ENCODE measurements at places on chromosomes 1 and 21.

- no peak for DNase-seq
Observed at GRCh38 chr1:19484798-19485361, 459 bp downstream of the CAPZB start.

DNA sequence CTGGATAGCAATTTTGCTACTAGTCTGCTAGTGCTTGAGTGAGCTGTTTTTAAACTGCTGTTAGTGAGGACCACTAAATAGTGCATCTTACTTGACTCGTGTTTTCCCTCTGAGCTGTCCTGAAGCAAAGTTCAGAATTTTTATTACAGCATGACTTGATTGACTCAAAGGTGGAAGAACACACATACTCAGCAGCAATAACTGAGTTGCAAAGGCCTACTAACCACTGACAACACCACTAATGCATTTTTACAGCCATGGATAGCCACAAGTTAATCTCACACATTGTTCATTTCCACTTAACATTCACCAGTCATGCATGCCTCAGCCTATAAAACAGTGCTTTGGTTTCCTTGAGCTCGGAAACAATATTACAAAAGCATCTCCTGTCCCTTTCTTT is 148.7 kb downstream of the RUNX1 start:
- no peak for DNase-seq

DNA sequence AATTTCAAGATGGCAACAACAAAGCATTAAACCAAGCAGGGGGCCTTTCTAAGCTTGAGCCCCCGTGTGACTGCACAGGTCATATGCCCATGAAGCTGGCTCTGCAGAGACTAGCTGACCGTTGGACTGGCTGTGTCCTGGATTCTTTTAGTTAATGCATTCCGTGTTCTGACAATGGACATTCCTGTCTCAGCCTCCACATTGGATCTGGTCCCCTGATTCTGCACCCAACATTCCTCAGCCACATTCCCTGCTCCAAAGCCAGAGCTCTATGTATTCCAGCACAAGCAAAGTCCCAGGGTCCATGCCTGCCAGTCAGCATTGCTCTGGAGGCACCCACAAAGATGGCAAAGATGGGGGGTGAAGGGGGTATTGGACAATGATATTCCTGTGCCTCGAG is 5.1 kb upstream of the NAV1 start:
- no peak for DNase-seq

GRCh38 chr1:41241749-41242341 is at the start of gene SCMH1:
Gene SCMH1 (minus strand): TSS chr1:41242306. CDS start chr1:41186133, 56,173 bp downstream.
- peak; percentile 49 for DNase-seq

DNA sequence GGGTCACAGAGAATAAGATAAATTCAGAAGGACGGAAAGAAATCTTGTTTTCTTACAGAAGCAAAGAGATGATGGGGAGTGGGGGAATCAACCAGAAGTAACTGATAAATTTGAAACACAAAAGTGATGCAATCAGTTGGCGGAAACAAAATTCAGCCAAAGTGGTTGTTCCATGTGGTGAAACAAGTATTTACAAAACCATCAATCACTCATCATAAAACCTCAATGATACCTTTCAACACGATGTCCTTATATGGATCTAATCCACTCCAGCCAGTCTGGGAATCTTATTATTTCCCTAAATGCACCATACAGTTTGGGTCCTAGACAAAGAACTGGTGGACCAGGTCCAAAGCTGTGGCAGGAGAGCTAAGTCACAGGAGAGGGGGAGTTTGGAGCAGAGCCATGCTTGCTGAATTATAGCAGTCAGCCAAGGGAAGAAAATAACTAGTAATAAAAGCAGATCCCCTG is 303.8 kb upstream of the LRRC7 start:
- DNase-seq = no peak

DNA sequence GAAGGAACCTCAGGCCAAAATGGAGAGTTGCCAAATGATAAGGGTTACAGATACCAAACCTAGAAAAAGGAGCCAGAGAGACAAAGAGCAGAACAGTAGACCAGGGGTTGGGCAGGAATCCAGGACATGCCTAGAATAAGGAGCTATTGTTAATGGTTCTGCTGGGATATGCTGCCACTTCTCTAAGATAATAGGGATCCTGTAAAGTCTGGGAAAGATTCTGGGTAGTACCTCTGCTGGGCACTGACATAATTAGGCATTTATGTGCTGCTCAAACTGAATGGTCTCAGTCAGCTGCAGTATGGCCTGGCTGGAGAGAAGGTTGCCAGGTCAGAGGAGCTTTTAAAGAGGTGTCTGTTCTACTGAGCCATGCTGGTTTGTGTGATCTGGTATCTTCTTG is 19.9 kb upstream of the NRIP1 start:
- no peak for DNase-seq

GRCh38 chr1:90710579-90711536 is 6.2 kb downstream of the BARHL2 start:
- no peak for DNase-seq

DNA sequence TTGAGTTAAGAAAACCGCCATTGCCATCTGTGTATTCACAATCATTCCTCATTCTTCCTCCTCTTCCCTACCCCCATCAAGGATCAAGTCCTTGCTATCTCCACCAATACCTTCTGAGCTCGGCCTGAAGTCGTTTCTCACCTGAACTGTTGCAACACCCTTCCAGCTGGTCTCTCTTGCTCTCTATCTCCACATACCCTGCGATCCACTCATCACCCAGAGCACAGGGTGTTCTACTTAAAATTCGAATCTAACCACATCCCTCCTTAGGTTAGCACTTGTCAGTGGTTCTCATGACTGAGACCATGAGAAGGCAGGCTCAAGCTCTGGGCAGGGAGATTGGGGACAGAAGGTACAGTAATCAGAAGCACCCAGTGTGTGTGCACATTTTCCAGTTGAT is 4.6 kb downstream of the IVL start:
- DNase-seq = no peak

GRCh38 chr1:53899206-53899628 is 5.2 kb downstream of the DIO1 start:
- DNase-seq = no peak

- no peak for DNase-seq
Observed at GRCh38 chr21:15204970-15205286, 140.1 kb upstream of the NRIP1 start.

GRCh38 chr1:210676539-210676938 is 347.8 kb downstream of the HHAT start:
- no peak for DNase-seq

DNA sequence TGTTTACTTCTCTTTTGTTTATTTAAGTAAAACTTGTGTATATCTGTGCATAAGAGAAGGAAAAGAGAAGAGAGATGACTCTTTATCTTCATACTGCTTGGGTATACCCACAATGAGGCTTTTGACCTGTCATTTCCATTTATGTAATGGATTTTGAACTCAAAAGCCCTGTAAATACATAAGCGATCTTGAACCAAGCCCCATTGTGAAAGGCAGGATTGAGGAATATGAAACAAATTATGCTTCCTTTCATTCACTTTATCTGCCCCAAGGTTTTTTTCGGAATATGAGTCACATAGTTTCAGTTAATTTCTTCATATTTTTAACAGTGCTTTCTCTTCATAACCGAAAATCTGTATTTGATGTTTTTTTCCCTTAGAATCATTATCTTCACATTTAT is 21.4 kb downstream of the CNST start:
- DNase-seq = peak; percentile 83

DNA sequence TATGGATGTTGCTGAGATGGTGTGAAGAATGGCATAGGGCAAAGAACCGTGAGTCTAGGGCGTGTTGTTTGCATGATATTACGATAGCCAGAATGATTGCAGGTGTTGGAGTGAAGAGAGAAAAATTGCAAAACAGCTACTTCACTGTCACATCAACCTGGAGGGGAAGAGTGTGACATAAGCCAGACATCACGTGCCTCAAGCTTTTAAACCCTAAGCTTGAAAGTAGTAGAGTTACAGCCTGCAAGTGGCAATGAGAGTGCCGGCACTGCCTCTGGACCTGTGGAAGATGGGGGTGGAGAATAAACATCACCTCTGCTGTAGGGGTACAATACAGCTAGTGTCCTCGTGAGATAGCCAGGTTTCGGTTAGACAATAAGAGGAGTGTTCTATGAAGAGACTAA is 11.1 kb downstream of the EEIG2 start:
- DNase-seq = no peak

DNA sequence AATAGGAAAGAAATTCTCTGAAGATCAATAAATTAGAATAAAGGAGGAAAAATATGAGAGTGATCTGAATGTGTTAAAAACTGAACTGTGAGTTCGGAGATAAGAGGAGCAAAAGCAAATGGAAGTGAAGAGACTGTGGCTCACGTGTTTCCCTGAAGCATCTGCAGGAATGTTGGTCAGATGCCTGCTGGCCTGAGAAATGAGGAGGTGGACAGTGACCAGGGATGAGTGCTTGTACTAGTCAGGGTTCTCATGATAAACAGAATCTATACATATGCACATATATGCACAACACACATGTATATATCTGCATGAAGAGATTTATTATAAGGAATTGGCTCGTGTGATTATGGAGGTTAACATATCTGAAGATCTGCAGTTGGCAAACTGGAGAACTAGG is 103.4 kb upstream of the TIAM1 start:
- peak; percentile 88 for DNase-seq

GRCh38 chr1:8398086-8398485 is 80.2 kb downstream of the SLC45A1 start:
- DNase-seq = no peak

Measured in iris pigment epithelial cell (primary cell).